ENCODE measurements at places on chromosomes 3 and 15.

DNA sequence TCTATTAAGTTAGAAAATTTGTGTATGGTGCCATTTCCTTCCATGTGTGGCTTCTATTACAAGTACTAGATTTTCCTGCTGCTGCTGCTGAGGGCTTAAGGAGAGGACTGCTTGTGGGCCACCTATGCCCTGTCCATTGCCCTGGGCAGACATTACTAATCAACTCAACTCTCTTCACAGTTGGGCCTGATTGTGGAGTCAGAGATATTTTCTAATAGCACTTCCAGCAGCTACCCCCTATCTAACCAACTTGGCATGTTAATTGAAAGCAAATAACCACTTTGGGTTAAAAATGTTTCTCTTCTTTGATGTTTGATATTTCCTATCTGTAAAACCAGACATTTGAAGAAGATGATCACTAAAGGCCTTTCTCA, 242.0 kb downstream of the EDEM1 start:
- no peak for DNase-seq
- H3K27me3 ChIP-seq, result peaks cover 2% of the 10 kb centered on the region
- H3K27ac ChIP-seq, result no peak overlapping the region

- no peak for DNase-seq
- H3K4me1 ChIP-seq, result peaks cover 3% of the 10 kb centered on the region
- H3K4me3 ChIP-seq, result no peak overlapping the region
- H3K36me3 ChIP-seq, result peaks cover 22% of the 10 kb centered on the region
Observed at GRCh38 chr3:136583823-136584222, 168.4 kb downstream of the STAG1 start.

- H3K4me1 ChIP-seq, result no peaks in the 10 kb centered on the region
- H3K36me3 ChIP-seq, result no peaks in the 10 kb centered on the region
- DNase-seq, result no peak
- H3K27ac ChIP-seq, result no peak overlapping the region
- H3K27me3 ChIP-seq, result no peaks in the 10 kb centered on the region
Observed at GRCh38 chr15:53837263-53837662, 77.8 kb upstream of the WDR72 start.

GRCh38 chr15:58458076-58458475, 26.3 kb downstream of the LIPC start:
- no peak overlapping the region for H3K27ac ChIP-seq
- H3K27me3 ChIP-seq, result peaks cover 12% of the 10 kb centered on the region
- DNase-seq, result no peak
- H3K36me3 ChIP-seq, result no peaks in the 10 kb centered on the region
- H3K4me3 ChIP-seq, result no peak overlapping the region

- no peak for DNase-seq
- H3K36me3 ChIP-seq, result peaks cover 49% of the 10 kb centered on the region
- peaks cover 4% of the 10 kb centered on the region for H3K4me1 ChIP-seq
- no peak overlapping the region for H3K4me3 ChIP-seq
- no peaks in the 10 kb centered on the region for H3K27me3 ChIP-seq
Observed at GRCh38 chr15:45670511-45670910, 35.7 kb downstream of the SQOR start.

- no peaks in the 10 kb centered on the region for H3K27me3 ChIP-seq
- DNase-seq, result no peak
- peaks cover 22% of the 10 kb centered on the region for H3K36me3 ChIP-seq
- no peak overlapping the region for H3K27ac ChIP-seq
- peaks cover 9% of the 10 kb centered on the region for H3K4me1 ChIP-seq
- no peak overlapping the region for H3K4me3 ChIP-seq
Observed at GRCh38 chr15:42279234-42279723, 6.0 kb upstream of the TMEM87A start.

DNA sequence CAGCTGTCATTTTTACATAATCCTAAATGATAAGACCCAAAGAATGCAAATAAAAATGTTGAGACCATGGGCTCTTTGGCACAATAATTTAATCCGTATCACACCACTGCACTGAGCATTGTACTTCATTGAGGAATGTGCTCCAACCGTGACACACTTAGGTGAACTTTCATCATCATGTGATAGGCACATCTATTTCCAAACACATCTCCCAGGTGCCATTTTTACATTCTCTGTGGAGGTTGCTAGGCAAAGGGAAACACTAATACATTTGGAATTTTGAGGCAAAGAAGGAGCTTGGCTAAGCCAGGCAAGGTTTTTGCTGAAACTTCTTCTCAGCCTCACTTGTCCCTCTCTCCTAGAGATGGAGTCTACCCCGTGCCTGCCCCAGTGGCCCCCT, 68.7 kb downstream of the LRTM1 start:
- H3K4me3 ChIP-seq, result no peak overlapping the region
- DNase-seq, result no peak
- H3K27me3 ChIP-seq, result peaks cover 4% of the 10 kb centered on the region

DNA sequence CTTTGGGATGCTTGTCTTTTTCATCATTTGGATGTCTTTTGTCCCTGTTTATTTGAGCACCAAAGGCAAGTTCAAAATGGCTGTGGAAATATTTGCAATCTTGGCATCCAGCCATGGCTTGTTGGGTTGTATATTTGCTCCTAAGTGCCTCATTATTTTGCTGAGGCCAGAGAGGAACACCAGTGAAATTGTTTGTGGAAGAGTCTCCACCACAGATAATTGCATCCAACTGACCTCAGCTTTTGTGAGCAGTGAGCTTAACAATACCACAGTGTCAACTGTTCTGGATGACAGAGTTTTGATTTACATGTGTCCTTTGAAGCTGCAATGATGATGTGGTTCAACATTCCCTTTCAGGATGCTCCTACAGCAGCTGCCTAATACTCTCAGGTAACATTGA, 83.0 kb upstream of the KCNAB1 start:
- no peaks in the 10 kb centered on the region for H3K27me3 ChIP-seq
- no peak overlapping the region for H3K27ac ChIP-seq
- DNase-seq, result no peak
- H3K4me3 ChIP-seq, result no peak overlapping the region
- peaks cover 4% of the 10 kb centered on the region for H3K4me1 ChIP-seq
- no peaks in the 10 kb centered on the region for H3K36me3 ChIP-seq

DNA sequence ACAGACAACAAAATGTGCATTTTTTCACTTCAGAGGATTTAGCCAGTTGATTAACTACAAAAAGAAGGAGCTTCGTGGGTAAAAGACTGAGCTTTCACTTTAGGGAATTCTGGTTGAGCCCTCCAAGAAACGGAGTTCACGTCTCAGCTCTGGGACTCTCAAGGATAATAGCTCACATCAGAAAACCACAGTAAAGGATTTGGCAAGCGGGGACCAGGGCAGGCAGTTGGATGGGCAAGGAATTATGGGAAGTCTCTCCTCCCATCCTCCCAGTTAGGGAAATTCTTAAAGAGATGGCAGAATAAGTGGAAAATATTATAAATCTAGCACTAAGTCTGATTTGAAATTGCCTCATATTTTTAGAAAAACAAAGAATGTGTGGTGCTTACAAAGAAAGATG, 188.3 kb upstream of the EOMES start:
- no peak for DNase-seq
- H3K27me3 ChIP-seq, result peaks cover 5% of the 10 kb centered on the region
- no peak overlapping the region for H3K27ac ChIP-seq
- no peaks in the 10 kb centered on the region for H3K36me3 ChIP-seq
- no peak overlapping the region for H3K4me3 ChIP-seq
- no peaks in the 10 kb centered on the region for H3K4me1 ChIP-seq

DNA sequence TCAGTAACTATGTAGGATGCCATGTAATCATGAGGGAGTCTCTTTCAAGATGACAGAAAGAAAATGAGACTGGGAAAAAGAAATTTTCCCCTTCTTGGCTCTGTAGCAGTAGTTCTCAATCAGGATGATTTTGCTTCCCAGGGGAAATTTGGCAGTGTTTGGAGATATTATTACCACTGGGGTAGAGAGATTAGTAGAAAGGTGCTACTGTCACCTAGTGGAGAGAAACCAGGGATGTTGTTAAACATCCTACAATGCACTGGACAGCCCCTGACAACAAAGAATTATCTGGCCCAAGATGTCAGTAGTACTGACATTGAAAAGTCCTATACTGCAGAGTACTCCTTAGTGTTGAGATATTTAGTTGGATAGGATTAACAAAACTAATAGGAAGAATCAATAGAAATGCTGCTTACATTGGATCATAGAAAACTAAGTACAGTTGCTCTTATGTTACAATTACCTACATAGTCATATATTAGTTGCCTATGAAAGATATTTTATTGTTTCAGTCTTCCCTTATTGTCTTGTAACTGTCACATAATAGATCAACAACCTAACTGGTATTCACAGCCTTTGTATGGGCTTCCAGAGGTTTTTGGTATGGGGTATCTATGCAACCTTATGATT, 433.3 kb downstream of the RAP2B start:
- H3K4me3 ChIP-seq, result no peak overlapping the region
- H3K27me3 ChIP-seq, result no peaks in the 10 kb centered on the region
- H3K27ac ChIP-seq, result no peak overlapping the region
- H3K4me1 ChIP-seq, result no peaks in the 10 kb centered on the region

DNA sequence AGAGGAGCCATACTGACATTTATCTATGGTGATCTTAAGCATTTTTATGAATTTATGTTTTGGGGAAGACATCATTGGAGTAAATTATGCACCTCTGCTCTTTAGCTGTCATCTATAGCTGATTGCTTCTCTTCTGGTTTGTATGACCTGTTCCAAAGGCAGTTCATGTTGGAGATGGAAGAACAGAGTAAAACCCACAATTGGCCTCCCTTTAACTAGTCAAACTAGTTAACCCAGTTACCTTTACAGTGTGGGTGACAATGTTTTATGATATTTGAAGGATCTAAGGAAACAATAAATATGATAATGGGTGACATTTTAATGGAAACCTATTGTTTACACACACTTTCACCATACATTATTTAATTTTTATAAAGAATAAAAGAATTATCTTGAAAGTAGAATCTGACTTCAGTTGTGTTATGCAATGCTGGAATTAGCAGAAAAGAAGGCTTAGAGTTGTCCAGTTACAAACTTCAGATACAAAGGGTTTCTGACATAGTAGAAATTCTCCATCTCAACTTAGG, 263.5 kb downstream of the NFKBIZ start:
- no peak overlapping the region for H3K4me3 ChIP-seq
- no peak for DNase-seq
- H3K27ac ChIP-seq, result no peak overlapping the region
- H3K27me3 ChIP-seq, result no peaks in the 10 kb centered on the region
- H3K36me3 ChIP-seq, result no peaks in the 10 kb centered on the region

DNA sequence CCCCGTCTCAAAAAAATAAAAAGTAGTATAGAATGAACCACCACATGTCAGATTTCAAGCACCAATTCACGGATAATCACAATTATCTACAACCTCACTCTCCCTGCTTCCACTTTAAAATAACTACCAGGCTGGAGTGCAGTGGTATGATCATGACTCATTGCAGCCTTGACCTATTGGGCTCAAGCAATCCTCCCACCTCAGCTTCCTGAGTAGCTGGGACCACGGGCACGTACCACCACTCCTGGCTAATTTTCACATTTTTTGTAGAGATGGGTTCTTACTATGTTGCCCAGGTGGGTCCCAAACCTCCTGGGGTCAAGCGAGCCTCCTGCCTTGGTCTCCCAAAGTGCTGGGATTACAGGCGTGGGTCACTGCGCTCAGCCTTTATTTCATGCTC, 38.1 kb upstream of the LDHAL6B start:
- H3K4me1 ChIP-seq, result no peaks in the 10 kb centered on the region
- no peak for DNase-seq
- H3K36me3 ChIP-seq, result peaks cover 13% of the 10 kb centered on the region
- H3K27me3 ChIP-seq, result no peaks in the 10 kb centered on the region
- no peak overlapping the region for H3K4me3 ChIP-seq
- no peak overlapping the region for H3K27ac ChIP-seq
